NCI-H2029 (cell line): ENCODE measurements at places on chromosomes 4 and X.

- DNase-seq, result no peak
Observed at GRCh38 chr4:40583850-40584439, 45.7 kb downstream of the RBM47 start.

- no peak for DNase-seq
Observed at GRCh38 chr4:153418558-153418957, 47.6 kb upstream of the TMEM131L start.

DNA sequence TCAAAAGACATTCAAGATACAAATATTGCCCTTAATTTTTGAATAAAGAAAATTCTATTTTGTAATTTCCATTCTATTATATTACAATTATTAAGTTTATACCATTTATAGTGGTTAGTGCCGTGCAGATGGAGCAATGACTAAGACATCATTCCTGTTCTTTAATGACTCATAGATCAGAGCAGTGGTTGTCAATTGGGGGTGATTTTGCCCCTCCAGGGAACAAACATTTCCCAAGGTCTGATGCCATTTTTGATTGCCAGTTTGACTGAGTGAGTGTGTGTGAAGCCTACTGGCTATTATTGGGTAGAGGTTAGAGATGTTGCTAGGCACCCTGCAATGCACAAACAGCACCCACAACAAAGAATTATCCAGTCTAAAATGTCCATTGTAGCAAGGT, 97.9 kb upstream of the DDIT4L start:
- no peak for DNase-seq

GRCh38 chr4:33381816-33382215, 2661.6 kb downstream of the PCDH7 start:
- peak; percentile 43 for DNase-seq

DNA sequence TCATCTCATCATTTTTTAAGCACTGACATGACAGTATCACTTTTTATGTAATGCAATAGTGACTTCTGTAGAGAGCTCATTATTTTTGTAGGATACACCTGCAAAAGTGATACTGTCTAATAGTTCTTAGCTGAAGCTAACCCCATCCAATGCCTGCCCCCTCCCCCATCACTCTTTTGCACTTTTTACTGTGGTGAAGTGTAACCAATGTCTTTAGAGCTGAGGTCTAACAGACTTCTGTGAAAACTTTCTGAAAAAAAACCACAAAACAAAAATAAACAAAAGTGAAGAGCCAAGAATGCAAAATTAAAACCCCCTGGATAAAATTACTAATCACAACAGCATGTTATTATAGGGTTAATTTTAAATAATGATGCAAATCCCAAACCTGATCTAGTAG, 301.1 kb downstream of the ANK2 start:
- no peak for DNase-seq

DNA sequence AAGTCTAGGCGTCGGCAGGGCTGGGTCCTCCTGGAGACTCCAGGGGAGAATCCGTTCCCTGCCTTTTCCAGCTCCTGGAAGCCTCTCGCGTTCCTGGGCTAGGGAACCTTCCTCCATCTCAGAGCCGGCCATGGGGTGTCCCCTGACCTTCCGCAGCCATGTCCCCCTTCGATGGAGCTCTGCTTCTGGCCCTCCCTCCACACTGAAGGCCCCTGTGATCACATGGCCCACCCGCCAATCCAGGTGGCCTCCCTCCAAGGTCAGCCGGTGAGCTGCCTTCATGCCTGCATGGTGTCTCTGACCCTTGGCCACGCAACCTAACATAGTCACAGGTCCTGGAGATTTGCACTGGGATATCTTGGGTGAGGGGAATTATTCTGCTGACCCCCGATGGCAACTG, 69.6 kb downstream of the TRMT44 start:
- DNase-seq, result no peak

GRCh38 chr4:85860066-85860740, 385.3 kb downstream of the ARHGAP24 start:
- DNase-seq, result no peak

- DNase-seq, result peak; percentile 4
Observed at GRCh38 chrX:125203365-125203736, 116.3 kb upstream of the TEX13C start.

- no peak for DNase-seq
Observed at GRCh38 chr4:90715242-90715641, 588.0 kb downstream of the CCSER1 start.

- no peak for DNase-seq
Observed at GRCh38 chr4:149709640-149710039, 106.0 kb downstream of the IQCM start.

DNA sequence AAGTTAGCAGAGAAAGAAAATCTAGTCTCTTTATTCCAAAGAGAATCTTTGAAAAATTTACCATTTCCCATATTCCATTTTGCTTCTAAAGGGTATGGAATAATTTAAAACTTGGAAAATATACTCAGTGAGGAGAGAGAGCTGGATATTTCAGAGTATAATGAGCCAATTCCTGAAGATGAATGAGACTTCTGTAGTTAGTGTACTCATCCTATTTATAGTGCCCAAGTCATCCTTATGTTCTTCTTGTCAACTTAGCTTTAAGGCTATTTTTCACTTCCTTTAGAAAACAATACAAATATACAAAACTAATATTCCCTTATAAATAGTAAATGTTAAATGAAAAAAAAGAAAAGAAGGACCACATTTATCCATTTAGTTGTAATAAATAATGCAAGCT, 302.6 kb downstream of the IQCM start:
- no peak for DNase-seq

DNA sequence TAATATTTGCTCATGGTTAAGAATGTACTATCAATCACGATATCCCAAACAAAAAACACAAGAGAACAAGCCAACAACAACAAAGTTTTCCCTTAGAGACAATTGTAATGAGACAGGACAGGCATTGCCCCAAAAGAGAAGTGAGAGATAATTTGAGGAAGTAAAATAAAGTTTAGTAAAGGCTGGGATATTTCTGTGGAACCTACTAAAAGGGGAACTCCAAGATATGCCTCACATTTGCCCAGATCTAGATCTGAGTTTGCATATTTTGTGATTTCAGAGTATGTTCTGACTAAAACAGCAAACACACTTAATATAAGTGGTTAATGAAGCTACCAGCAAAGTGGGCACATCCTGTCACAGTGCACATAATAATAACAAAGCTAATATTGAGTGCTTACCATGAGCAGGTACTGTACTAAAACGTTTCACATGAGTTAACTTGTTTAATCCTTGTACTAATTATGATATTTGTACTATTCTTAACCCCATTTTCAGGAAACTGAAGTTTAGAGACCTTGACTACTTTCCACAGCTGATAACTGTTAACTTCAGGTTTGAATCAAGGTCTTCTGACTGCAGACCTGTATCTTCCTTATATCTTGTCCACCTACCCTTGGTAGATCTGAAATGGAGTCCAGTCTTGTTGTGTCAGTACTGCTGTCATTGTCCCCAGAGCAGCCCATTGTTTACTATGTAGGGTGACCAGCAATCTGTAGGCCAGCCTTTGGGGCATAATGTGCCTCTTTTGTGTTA, 26.0 kb upstream of the BMP2K start:
- DNase-seq, result no peak

DNA sequence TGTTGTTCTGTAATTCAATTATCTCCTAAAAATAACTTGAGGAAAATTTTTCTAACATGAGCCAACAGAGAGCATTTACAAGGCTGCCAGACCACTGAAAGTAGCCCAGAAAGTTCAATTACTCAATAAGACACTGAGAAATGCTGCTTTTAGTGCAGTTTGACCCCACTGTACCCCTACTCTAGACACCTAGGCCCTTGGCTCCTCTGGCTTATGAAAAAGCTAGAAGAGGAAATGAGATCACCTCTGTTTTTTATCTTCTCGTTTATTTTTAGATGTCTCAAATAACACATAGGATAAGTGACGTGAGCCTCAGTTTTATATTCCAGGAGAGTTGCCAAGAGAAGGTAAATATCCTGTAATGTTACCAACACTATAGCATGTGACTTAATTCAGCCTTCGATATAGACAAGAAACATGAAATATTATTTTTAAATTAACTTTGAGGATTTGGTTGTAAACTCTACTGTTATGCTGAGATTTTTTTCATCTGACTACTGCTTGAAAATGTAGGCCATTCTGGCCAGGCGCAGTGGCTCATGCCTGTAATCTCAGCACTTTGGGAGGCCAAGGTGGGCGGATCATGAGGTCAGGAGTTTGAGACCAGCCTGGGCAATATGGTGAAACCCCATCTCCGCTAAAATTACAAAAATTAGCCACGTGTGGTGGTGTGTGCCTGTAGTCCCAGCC, 24.4 kb downstream of the TNIP3 start:
- peak; percentile 1 for DNase-seq

DNA sequence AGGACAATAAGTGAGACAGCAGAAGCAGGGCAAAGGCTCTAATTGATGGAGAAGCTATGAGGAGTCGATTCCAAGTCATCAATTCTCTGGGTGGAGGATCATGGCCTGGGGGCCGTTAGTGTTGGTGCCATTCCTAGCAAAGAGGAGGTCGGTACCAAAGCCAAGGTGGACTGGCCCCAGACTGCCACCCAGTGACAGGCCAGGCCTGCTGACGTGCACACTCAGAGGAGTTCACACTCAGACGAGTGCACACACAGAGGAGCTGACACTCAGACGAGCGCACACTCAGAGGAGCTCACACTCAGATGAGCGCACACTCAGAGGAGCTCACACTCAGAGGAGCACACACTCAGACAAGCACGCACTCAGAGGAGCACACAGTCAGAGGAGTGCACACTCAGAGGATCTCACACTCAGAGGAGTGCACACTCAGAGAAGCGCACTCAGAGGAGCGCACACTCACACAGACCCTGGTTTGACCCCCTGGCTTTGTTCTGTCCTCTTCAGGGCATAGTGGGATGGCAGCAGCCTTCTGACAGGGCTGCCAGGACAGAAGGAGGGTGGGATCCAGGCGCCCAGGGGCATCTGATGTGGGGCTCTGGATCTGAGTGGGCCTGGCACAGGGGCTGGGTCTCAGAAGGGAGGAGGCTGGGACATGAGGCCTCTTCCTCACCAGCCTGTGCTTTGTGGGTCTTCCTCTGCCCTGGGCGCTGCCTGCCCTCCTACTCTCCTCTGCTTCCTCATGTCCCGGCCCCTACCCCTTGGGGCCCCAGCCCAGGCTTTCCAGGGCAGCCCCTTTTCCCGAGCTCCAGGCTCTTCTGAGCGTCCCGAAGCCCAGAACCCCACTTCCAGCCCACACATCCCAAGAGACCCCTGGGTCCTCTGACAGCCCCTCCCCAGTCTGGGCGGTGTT, 41.7 kb upstream of the NKX1-1 start:
- no peak for DNase-seq

GRCh38 chr4:124708517-124709300, 3.8 kb downstream of the ANKRD50 start:
- no peak for DNase-seq

- no peak for DNase-seq
Observed at GRCh38 chrX:65697915-65698796, 30.7 kb downstream of the MSN start.

GRCh38 chr4:110198049-110198434, 373 bp downstream of the ELOVL6 start:
- DNase-seq, result no peak

- DNase-seq, result no peak
Observed at GRCh38 chrX:1483843-1484637, 31.3 kb upstream of the ASMTL start.

DNA sequence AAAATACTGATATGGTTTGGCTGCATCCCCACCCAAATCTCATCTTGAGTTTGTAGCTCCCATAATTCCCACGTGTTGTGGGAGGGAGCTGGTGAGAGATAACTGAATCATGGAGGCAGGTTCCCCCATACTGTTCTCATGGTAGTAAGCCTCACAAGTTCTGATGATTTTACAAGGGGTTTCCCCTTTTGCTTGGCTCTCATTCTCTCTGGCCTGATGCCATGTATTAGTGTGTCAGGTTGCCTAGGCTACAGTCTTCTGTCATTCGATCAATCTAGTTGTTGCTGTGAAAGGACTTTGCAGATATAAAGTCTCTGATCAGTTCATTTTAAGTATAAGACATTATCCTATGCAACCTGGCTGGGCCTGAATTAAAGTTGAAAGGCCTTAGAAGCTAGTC, 209.3 kb upstream of the MAOA start:
- no peak for DNase-seq

DNA sequence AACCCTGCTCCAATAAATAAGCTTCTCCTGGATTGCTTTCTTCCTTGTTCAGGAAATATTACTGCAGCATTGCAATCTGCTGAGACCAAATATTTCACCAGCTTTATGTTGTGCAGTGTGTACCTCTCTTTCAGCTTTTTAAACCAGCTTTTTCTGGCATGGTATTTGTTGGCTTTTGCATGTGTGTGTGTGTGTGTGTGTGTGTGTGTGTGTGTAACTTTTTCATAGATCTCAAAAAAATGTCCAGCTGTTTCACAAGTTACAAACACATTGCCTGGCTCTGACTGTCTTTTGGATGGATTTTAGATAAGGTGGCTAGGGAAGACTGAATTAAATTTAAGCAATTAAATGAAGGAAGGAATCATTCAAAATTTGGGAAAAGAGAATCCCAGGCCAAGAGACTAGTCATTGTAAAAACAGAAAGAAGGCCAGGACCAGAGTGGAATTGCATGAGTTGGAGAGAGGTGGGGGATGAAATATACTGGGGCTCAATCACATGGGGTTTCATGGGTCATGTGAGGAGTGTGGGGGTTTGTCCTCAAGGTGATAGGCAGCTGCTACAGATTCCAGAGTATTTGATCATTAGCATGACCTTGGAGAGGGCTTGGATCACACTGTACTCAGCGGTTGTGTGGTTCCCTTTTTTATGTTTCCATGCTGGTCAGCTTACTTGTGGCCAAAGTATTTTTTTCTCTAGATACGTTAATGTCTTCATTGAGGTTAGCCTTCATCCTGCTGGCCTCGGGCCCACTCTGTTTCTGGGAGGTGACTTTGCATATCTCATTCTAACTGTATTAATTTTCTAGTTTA, 357.7 kb upstream of the BOD1L1 start:
- no peak for DNase-seq

DNA sequence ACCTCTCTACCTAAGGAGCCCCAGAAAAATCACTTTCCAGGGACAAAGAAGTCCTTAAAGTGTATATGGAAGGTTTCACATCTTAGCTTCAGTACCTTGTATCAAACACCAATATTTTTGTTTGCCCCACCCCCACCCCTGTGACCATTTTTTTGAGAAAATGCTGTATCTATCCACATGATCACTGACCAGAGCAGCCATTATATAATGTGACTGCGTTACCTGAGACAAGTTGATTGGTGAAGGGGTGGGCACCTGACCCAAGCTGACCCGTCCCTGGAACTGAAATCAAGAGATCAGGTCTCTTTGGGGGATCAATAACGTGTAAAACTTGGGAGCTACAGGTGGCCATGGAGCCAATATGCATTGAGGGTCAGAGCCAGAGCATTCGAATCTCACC, 10.7 kb downstream of the TIFA start:
- DNase-seq, result no peak

GRCh38 chr4:37620176-37620575, 66.0 kb downstream of the RELL1 start:
- DNase-seq, result no peak

- no peak for DNase-seq
Observed at GRCh38 chr4:11773798-11774197, 345.1 kb upstream of the HS3ST1 start.

DNA sequence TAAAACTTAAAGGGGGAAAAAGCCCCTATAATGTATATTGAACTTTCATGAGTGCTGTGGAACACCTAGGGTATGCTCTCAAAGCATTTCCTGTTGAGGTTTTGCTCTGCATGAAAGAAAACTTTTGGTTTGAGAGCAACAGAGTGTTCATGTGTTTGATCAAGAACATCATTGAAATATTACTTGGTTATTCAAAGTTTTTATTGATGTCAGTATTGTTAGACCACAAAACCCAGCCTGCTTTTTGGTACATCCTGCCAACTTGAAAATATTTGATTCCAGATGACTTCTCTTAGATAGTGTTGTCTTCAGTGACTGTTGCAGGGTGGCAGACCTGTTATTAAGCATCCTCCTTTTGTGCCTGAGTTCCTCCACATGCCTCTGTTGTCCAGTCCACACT, 68.0 kb downstream of the N4BP2 start:
- DNase-seq, result no peak
